ENCODE measurements at places on chromosomes 2 and 18. TPM values are rescaled to one million over a fixed set of nuclear protein-coding genes. Genes with fewer than 3 reads are reported as not detected.

GRCh38 chr2:239991689-239992314, 33.3 kb downstream of the NDUFA10 start:
- H3K36me3 ChIP-seq = peaks cover 14% of the 10 kb centered on the region
- no peak overlapping the region for H3K27ac ChIP-seq
- peaks cover 3% of the 10 kb centered on the region for H3K4me1 ChIP-seq
- no peaks in the 10 kb centered on the region for H3K27me3 ChIP-seq

DNA sequence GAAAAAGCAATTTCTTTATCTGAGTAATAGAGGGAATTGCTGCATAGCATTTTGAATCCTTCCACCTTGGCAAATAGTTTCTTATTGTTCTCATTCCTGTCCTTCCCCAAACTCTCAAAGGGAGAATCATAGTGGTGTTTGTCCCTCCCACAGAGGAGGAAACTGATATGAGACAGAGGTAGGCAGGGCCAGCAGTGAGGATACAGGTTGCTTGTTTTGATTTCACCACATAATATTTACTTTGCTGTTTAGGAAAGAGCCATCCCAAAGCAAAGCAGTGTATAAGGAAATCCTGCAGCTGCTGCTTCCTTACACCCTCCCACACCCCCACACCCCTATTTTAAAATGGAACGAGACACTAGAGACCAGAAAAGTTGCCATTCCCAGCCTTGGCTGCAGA, 195.3 kb downstream of the SETBP1 start:
- no peak overlapping the region for H3K4me3 ChIP-seq
- no peak for DNase-seq
- no peaks in the 10 kb centered on the region for H3K4me1 ChIP-seq
- no peaks in the 10 kb centered on the region for H3K36me3 ChIP-seq
- no peak overlapping the region for H3K27ac ChIP-seq

ECEL1 gene
- total RNA-seq = not detected

GRCh38 chr2:236767941-236768340, 198.3 kb downstream of the ACKR3 start:
- DNase-seq = no peak
- H3K4me3 ChIP-seq = no peak overlapping the region
- H3K4me1 ChIP-seq = no peaks in the 10 kb centered on the region
- peaks cover 4% of the 10 kb centered on the region for H3K27me3 ChIP-seq
- no peak overlapping the region for H3K27ac ChIP-seq

DNA sequence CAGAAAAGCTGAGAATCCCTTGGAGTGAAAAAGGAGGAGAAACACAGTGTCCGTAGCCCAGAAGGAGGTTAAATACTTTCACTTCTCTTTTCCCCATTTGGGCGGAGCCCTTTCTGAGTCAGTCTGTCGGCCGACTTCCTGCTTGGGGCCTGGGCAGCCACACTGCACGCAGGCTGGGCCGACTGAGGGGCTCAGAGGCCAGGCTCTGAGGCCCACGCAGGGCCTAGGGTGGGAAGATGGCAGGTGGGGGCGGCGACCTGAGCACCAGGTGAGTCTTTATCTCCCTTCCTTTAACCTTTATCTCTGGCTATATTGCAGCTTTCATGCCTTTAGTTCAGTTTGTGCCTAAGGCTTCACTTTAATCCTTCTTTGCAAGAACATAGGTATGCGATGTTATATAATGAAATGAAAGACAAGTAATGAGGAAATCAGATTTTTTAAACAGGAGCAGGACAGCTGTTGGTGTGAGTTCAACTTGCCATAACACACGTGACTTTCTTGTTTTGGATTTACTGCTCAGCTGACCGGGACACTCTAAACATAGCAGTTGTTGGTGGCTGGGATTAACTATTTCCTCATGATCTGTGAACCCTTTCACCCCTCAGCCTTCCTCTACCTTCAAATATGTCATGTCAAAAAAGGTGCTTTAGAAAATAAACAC, at the start of gene SP100:
Gene SP100 (plus strand): TSS at position 141 of the 661 bp plus-strand sequence. CDS start 96 bp downstream, at position 237.
- H3K36me3 ChIP-seq = peaks cover 34% of the 10 kb centered on the region
- peak within 1 kb of the TSS; percentile 100 for H3K27ac ChIP-seq
- H3K4me1 ChIP-seq = peaks cover 55% of the 10 kb centered on the region
- H3K27me3 ChIP-seq = no peaks in the 10 kb centered on the region
- peak; percentile 80 for DNase-seq
- H3K4me3 ChIP-seq = peak within 1 kb of the TSS; percentile 98

DNA sequence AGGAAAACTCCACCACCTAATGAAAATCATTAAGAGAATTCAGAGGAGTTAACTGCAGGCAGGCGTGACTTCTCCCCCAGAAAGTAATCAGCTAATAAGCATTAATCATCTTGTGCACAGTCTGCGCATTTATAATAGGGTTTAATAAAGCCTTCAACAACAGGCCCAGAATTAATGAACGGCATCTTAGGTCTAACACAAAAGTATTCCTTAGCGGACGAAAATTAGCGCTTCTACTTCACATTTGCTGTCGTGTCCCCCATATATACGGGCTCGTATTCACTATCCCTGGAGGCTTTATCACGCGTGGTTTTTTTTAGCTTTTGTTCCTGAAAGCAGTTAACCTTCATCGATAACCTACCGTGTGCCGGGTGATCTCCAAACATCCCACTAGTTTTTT, 1.8 kb downstream of the ATP8B1 start:
- peak overlapping the region; percentile 83 for H3K4me3 ChIP-seq
- H3K4me1 ChIP-seq = peaks cover 16% of the 10 kb centered on the region
- H3K27ac ChIP-seq = no peak overlapping the region
- peaks cover 68% of the 10 kb centered on the region for H3K27me3 ChIP-seq

DNA sequence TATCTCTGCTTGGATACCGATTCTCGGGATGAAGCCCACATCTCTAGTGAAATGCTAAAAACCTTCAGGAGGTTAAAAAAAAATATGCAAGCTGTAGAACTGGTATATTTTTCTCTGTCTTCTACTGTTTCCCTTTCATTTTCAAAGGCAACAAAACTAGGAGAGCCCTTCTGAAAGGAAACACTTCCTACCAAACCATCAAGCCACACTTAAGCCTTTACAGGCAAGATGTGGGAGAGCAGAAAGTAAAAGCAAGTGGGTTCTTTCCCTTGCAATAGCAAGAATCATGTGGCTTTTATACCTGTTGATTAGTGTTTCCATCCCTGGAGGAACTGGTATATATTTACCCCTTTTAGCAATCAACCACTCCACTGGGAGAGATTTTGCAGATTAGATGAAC, 147.9 kb upstream of the ACAA2 start:
- DNase-seq = no peak
- no peaks in the 10 kb centered on the region for H3K36me3 ChIP-seq
- peak overlapping the region; percentile 55 for H3K27ac ChIP-seq
- H3K4me3 ChIP-seq = peak overlapping the region; percentile 37

GRCh38 chr2:51011254-51011653, 20.7 kb downstream of the NRXN1 start:
- no peak overlapping the region for H3K4me3 ChIP-seq
- H3K4me1 ChIP-seq = no peaks in the 10 kb centered on the region
- H3K36me3 ChIP-seq = no peaks in the 10 kb centered on the region
- DNase-seq = no peak

GRCh38 chr2:8594731-8595427, 87.0 kb upstream of the ID2 start:
- H3K27ac ChIP-seq = no peak overlapping the region
- peaks cover 28% of the 10 kb centered on the region for H3K27me3 ChIP-seq
- H3K4me1 ChIP-seq = peaks cover 4% of the 10 kb centered on the region
- DNase-seq = no peak

DNA sequence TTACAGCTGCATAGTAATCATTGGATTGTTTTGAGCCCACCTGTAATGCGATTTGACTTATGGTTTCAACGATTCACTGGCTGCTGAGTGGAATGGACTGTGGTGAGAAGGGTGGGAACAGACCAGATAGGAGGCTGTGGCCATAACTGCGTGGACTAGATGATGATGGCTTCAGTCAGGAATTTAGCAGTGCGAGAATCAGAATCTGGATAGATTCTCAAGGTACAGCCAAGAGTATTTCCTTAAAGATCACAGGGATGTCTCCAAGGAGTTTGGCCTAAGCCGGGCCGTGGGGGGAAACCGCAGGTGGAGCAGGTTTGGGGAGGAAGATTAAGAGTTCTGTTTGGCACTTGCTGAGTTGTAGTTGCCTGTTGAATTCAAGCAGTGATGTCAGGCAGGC, 44.0 kb upstream of the CHMP1B start:
- H3K4me3 ChIP-seq = no peak overlapping the region
- H3K4me1 ChIP-seq = no peaks in the 10 kb centered on the region
- DNase-seq = no peak
- H3K36me3 ChIP-seq = no peaks in the 10 kb centered on the region
- H3K27me3 ChIP-seq = no peaks in the 10 kb centered on the region

DNA sequence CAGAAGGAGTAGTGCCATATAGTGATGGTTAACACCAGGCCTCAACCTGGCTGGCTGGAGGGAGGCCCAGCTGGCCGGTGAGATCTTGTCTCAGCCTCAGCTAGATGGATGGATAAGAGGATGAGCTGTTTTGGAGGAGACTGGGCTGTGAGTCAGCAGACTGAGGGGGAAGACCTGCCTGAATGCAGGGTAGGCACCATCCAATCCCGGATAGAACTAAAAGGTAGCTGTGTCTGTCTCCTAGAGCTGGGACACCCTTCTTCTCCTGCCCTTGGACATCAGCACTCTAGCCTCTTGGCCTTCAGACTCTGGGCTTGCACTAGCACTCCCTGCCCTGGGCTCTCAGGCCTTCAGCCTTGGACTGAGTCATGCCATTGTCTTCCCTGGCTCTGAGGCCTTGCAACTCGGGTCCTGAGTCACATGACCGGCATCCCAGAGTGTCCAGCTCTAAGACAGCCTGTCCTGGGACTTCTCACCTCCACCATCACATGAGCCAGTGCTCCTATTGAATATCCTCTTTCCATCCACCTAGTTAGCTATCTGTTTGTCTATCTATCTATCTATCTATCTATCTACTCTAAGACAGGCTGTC, 131.3 kb downstream of the TPO start:
- H3K36me3 ChIP-seq = no peaks in the 10 kb centered on the region
- H3K27ac ChIP-seq = no peak overlapping the region
- no peak overlapping the region for H3K4me3 ChIP-seq
- DNase-seq = no peak
- H3K4me1 ChIP-seq = no peaks in the 10 kb centered on the region

DNA sequence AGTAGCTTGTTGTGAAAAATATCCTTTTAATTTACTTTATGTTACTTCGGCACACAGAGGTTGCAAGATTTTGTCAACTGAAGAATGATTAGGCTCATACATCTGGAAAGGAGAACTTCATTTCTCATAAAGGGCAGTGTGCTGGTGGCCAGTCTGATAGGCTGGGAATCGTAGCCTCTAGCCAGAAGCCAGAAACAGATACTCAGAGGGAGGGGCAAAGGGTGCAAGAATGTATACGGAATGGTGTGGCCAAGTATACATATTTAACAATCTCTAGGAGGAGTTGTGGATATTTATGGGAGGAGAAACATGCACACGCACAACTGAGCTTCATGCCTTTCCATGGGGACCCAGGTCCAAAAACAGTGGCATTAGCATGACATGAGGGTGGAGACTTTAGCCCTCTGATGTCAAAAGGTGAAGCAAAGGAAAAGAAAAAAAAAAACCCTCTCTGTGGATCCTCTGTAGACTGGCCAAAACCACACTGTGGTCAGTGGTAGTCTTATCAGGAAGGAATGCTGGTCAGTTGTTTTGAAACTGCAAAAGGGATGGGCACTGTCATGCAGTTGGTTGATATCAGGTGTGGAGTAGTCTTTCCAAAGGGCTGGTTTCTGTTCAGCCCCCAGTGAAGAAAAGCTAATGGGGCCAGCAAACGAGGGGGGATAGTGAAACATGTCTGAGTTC, 34.9 kb upstream of the APCDD1 start:
- H3K4me1 ChIP-seq = no peaks in the 10 kb centered on the region
- H3K27me3 ChIP-seq = peaks cover 4% of the 10 kb centered on the region
- no peak for DNase-seq
- no peak overlapping the region for H3K27ac ChIP-seq

DNA sequence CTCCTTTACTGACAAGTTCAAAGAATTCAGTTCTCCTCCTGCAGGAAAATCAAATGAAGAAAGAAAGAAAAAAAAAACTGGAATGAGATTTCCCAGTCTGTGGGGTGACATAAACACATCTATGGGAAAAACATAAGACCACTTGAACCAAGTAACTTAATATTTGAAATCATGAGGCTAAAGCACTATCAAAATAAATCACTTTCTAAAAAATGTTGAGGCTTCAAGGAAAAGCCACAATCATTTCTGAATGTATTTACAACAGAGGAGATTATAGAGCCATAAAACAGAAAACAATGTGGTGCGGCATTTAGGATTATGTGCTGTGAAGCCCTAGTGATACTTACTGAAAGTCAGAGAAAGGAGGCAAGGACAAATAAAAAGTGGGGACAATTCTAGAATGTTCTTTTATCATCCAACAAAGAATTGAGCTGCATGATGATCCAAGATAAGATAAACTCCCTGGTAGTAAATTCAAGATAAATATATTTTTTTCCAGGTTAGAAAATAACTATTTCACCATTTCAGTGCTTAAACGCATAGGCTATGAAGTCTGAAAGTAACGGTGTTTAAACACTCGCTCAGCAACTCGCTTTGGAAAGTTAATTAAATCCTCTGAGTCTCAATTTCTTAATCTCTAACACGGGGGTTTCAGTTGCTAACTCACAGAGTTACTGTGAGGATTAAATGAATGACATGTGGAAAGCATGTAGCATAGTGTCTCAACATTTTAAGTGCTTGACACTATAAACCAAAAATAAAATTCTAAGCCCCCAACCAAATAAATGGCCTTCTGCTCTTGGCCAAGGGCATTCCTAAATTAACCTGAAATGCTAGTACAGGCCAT, 288.5 kb downstream of the AGPS start:
- no peak overlapping the region for H3K27ac ChIP-seq
- no peaks in the 10 kb centered on the region for H3K4me1 ChIP-seq
- H3K27me3 ChIP-seq = peaks cover 16% of the 10 kb centered on the region
- no peak overlapping the region for H3K4me3 ChIP-seq

DNA sequence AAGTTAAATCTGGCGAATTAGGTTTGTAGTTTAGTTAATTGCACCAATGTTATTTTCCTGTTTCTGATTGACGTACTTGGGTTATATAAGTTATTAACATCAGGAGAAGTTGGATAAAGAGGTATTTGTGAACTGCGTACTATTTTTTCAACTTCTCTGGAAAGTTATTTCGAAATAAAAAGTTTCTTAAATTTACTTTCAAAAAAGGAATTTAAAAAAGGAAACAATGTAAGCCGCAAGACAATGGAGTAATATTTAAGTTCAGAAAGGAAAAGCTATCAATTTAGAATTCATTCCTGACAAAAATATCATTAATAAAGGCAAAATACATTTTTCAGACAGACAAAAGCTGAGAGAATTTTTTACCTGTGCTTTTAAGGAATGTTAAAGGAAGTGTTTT, 47.7 kb downstream of the RAB10 start:
- H3K36me3 ChIP-seq = peaks cover 50% of the 10 kb centered on the region
- peaks cover 13% of the 10 kb centered on the region for H3K4me1 ChIP-seq
- no peak overlapping the region for H3K27ac ChIP-seq

TLX2 gene
- total RNA-seq = 0.88 TPM

- no peak for DNase-seq
- H3K4me1 ChIP-seq = no peaks in the 10 kb centered on the region
- H3K27me3 ChIP-seq = no peaks in the 10 kb centered on the region
- H3K4me3 ChIP-seq = no peak overlapping the region
- H3K27ac ChIP-seq = no peak overlapping the region
Observed at GRCh38 chr2:115880558-115880957, 1438.1 kb downstream of the DPP10 start.

PIEZO2 gene
- not detected for total RNA-seq

ALPI gene
- total RNA-seq = not detected

PTPRM gene
- 6.5 TPM for total RNA-seq

DPP10 gene
- not detected for total RNA-seq

NYAP2 gene
- total RNA-seq = not detected

GRCh38 chr2:229170916-229171315, 100.2 kb downstream of the PID1 start:
- no peak overlapping the region for H3K27ac ChIP-seq
- H3K27me3 ChIP-seq = no peaks in the 10 kb centered on the region
- H3K4me3 ChIP-seq = no peak overlapping the region
- DNase-seq = no peak
- H3K36me3 ChIP-seq = no peaks in the 10 kb centered on the region

FAM124B gene
- 0.17 TPM for total RNA-seq

Data from activated naive CD8-positive, alpha-beta T cell treated with anti-CD3 and anti-CD28 coated beads, Interleukin-2, amount 10 ng/mL, durations not matched to agents 7 days and 5 days (primary cell).